ENCODE measurements at places on chromosomes 12 and 14.
A peak's percentile ranks its signal among the peaks of the same experiment; 100 is the strongest.

- no peak for DNase-seq
Measured at GRCh38 chr12:750366-751191, 1.8 kb upstream of the WNK1 start.

GRCh38 chr14:105912641-105913180, 386.3 kb downstream of the TMEM121 start:
- no peak for DNase-seq

- DNase-seq, result no peak
Measured at GRCh38 chr12:24796876-24797275, 152.0 kb downstream of the BCAT1 start.

DNA sequence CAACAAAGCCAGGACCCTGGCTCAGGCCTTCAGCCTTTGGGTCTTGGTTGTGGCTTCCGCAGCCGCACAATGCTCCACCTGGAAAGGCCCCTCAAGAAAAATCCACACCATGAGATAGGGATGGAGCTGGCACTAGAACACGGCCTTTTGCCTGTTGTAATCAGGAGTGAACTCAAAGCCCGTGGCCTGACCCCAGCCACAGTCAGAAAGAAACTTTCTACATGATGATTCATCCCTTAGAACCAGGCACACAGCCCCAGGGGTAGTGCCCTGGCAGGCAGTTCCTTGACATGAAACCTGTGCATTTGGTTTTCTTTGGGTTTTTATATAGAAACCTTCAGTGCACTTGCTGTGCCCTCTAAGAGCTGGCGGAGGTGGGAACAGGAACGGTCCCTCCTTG, 5.1 kb downstream of the CLMN start:
- DNase-seq, result peak; percentile 78

- no peak for DNase-seq
Measured at GRCh38 chr12:92871116-92871515, 58.0 kb downstream of the EEA1 start.

- no peak for DNase-seq
Measured at GRCh38 chr12:113276946-113277500, 55.8 kb downstream of the TPCN1 start.

- DNase-seq, result no peak
Measured at GRCh38 chr14:32128703-32129102, 51.6 kb downstream of the ARHGAP5 start.

DNA sequence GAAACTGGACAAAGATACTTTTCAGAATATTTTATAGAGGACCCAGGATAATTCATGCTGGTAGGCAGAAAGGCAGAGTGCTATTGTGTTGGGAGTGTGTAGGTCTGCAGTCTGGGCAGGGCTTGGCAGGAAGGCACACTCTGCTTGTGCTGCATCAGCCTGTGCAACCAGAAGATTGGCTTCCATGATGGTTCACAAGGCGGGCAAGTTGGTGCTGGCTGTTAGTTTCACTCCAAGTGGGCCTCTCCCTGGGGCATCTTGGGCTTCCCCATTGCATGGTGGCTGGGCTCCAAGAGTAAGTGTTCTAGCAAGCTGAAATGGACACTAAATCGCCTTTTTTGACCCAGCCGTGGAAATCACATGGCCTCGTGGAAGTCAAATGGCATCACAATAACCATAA, 1.8 kb upstream of the UBE2N start:
- no peak for DNase-seq

GRCh38 chr12:115337693-115338543, 653.9 kb upstream of the TBX3 start:
- no peak for DNase-seq

DNA sequence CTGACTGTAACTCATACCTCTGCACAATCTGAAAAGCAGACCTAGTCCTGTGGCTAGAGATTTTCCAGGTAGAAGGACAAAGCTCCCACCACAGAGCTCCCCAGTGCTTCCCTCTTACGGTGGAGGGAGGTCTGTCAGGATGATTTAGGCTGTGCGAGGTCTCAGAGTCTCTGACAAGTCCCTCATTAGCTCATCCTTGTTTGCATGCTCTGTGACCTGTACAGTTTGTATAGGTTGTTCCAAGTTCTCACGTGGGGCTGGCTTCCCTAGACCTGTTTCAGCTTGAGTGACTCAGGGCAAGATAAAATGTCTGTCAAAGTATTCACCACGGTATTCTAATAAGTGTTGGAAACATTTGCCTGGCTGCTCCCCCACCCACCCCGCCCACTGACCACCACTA, 34.8 kb downstream of the ASCL1 start:
- DNase-seq, result no peak

- no peak for DNase-seq
Measured at GRCh38 chr12:97474161-97474560, 11.6 kb downstream of the RMST start.

- no peak for DNase-seq
Measured at GRCh38 chr12:116780942-116781341, 42.8 kb downstream of the RNFT2 start.

- no peak for DNase-seq
Measured at GRCh38 chr12:123269896-123270213, 1.8 kb downstream of the CDK2AP1 start.

DNA sequence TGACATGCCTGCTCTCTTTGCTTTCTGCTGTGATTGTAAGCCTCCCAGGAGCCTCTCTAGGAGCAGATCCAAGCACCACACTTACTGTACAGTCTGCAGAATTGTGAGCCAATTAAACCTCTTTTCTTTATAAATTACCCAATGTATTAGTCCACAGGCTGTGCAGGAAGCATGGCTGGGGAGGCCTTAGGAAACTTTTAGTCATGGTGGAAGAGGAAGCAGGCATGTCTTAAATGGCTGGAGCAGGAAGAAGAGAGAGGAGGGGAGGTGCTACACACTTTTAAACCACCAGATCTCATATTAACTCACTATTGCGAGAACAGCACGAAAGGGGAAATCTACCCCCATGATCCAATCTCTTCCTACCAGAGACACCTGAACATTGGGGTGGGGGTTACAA, 108.9 kb downstream of the DERA start:
- no peak for DNase-seq

DNA sequence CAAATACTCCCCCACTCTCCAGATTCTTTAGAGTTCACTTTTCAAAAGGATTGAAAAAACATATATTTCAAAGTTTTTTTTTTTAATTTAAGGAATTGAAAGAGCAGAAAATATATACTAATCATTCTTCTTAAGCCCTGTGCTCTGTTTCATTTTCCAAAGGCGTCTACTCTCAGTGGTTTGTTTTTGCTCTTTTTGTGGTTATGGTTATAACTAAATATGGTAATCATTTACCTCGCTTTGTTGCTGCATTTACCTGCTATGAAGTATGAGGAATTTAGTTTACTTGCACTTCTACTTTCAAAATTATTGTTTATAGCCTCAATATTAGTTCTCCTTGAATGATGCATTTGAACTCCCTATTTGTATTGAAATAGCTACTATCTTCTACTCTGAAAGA, 55.9 kb upstream of the LRRK2 start:
- DNase-seq, result no peak

DNA sequence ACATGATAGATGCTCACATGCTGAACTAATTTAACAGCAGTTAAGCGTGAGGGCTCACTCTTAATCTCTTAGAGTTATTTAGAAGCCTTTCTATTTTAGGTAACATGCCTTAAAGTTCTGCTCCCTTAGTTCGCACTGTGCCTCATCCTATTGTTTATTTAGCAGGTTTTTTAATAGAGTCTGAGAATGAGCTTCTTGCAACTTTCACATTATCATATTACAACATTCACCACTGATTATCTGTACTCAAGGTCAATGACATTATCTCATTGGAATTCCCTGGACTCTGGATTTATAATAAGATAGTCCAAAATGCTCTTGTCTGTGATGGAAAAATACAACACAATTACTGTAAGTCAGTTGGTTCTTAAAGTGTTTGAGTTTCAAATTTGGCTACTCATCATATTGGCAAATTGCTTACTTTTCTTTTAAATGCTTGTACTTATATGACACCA, 183.6 kb upstream of the SLC38A2 start:
- DNase-seq, result no peak

DNA sequence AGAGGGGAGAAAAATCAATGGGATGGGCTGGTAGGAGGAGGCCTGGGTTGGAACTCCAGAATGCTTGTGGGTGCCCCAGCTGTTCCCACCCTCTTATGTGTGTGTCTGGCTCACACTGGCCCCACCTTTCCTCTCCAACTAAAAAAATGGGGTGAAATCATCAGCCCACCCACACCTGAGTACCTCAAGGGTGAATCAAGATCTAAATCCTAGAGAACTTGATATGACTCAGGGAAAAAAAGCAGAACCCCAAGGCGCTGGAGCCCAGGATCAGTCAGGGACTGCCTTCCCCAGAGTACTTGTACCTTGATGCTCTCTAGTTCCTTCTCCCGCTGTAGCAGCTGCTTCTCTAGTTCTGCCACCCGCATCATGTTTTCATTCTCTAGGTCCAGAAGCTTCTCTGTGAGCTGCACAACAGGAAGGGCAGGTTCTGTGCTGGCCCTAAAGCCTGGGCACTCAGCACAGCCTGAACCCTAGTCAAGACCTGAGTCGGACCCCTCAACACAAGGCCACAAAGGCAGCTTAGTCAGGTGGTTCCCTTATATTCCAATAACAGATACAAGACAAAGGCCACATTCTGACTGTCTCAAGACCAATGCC, 29.7 kb downstream of the PRPF40B start:
- DNase-seq, result no peak

DNA sequence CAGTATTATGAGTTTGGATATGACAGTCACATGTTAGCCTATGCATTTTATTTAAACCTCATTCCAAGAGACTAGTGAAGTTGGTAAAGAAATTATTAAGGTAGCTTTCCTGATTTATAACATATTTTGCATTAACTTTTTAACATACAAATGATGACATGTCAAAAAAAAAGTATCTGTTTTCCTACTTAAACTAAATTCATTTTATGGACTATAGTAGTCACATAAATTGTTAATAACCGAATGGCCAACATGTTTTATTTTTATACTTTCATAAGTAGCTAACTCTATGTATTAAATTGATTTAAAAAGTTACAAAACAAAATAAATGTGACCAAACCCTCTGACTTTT, 14.7 kb downstream of the TAOK3 start:
- DNase-seq, result no peak

GRCh38 chr14:69046476-69046860, 67.4 kb upstream of the ACTN1 start:
- DNase-seq, result no peak

DNA sequence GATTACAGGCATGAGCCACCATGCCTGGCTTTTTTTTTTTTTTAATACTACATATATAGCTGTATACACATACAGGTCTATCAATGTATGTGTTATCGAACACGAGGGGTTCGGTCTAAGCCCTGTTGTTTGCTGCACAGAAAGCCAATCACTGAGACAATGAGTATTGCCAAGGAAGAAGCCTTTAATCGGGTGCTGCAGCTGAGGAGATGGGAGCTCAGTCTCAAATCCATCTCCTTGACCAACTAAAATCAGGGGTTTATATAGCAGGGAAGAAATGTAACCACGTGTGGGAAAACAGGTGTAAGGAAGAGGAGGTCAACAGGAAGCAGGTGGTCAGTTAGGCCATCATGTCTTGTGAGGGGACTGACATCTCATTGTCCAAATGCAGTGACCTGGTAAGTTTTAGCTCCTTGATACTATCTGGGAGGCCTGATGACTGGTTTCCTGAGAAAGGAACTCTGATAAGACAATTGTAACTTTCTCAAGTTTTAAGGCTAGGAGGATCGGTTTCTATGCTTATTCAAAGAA, 80.9 kb upstream of the MAP1LC3B2 start:
- DNase-seq, result no peak

DNA sequence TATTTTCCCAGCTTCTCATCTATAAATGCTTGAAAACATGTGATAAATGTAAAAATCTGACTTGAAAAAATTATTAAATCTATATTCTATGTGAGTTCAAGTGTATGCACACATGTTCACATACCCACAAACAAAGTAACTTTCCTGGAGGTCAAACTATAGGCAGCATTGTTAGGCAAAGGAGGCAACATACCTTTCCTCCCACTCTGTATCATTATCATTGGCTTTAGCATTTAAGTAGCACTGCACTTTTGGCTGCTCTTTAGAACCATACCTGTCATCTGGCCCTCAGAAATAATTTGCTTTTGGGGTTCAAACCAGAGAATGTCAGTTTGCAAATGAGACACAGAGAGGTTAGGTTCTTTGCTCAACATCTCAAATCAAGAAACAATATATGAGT, 102.4 kb upstream of the CCDC196 start:
- no peak for DNase-seq

- DNase-seq, result no peak
Measured at GRCh38 chr14:75650253-75651058, 10.2 kb downstream of the ERG28 start.

- DNase-seq, result no peak
Measured at GRCh38 chr12:6226679-6227051, 26.5 kb downstream of the CD9 start.

- DNase-seq, result peak; percentile 62
Measured at GRCh38 chr12:57063991-57064685, 14.2 kb upstream of the MYO1A start.

GRCh38 chr14:64040044-64040443, 187.2 kb downstream of the SYNE2 start:
- no peak for DNase-seq

GRCh38 chr14:33210311-33210710, 271.6 kb downstream of the NPAS3 start:
- DNase-seq, result no peak

- DNase-seq, result peak; percentile 66
Measured at GRCh38 chr12:52307836-52308805, 13.1 kb downstream of the KRT83 start.

DNA sequence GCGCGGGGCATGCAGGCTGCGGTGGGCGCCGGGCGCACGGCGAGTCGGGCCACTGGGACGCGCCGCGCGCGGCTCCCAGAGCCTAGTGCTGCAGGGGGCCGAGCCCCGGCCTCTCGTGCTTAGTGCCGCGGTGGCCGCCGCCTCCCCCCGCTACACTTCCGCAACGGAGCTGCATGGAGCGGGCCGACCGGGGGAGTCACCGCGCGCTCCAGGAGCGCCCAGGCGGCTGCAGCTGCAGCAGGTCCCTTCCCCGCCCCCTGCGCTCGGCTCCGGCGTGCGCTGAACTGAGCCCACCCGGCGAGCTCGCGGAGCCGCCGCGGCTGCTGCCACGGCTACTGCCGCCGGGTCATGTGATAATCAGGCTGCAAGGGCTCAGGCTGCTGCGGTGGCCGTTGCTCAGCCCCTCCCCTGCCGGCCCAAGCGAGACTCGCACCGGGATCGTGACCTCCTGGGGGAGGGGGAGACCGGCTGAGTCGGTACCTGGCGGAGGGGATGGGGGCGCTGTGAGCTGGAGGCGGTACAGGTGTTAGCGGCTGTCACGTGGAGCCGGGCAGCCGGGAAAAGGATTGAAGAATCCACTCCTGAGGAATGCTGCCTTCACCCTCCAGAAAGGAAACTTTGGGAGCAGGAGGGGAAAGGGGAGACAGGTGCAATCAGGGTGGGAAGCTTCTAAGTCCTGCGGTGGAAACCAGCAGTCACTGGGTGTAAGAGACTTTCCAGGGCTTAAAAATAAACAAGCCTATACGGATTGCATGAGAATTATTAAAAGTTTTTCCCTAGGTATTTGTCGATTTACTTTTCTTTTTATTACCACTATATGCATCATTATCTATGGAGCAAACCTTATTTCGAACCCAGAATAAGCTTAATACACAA, at the start of gene PPM1H:
Gene PPM1H, minus strand, starts transcription at position 352 of the 876 bp plus-strand sequence. CDS start 414 bp downstream, outside the sequence.
- DNase-seq, result peak; percentile 50

GRCh38 chr12:76627346-76628135, 68.0 kb upstream of the OSBPL8 start:
- no peak for DNase-seq

GRCh38 chr12:29152223-29152868, 3.3 kb downstream of the FAR2 start:
- DNase-seq, result no peak

GRCh38 chr12:129127771-129128170, 274.5 kb downstream of the GLT1D1 start:
- no peak for DNase-seq

Measured in activated T-cell treated with anti-CD3 and anti-CD28 coated beads, Interleukin-2, amount 50 U/mL, for 72 hours (primary cell).